ENCODE measurements at places on chromosomes 7 and 10. TPM values are rescaled to one million over a fixed set of nuclear protein-coding genes. Genes with fewer than 3 reads are reported as not detected.

Gene SMKR1
- polyA plus RNA-seq = 1.7 TPM

Gene UCMA
- 18.7 TPM for polyA plus RNA-seq

Gene CDC14C
- polyA plus RNA-seq = not detected

- no peak overlapping the region for H3K4me3 ChIP-seq
- peaks cover 10% of the 10 kb centered on the region for H3K4me1 ChIP-seq
- H3K27me3 ChIP-seq = peaks cover 41% of the 10 kb centered on the region
These were observed 13.9 kb downstream of the POLL start for GRCh38 chr10:101573885-101574753.

Measured in GM23338 (cell line).